ENCODE measurements at places on chromosomes 1 and 21. TPM values are rescaled to one million over a fixed set of nuclear protein-coding genes. Genes with fewer than 3 reads are reported as not detected.

NLRP3 gene
- not detected for total RNA-seq

NECTIN4 gene
- 1.9 TPM for total RNA-seq

CR1L gene
- not detected for total RNA-seq

LRRC3 gene
- total RNA-seq, result 2.1 TPM

PROK1 gene
- total RNA-seq, result not detected

UBIAD1 gene
- 16.6 TPM for total RNA-seq

CDC42BPA gene
- 9.3 TPM for total RNA-seq

All from A549 treated with Mapracorat at 1 μM for 4 hours (cell line).